ENCODE measurements at places on chromosomes 4 and X.

- DNase-seq = no peak
Observed at GRCh38 chrX:69158166-69158980, 6.9 kb downstream of the PJA1 start.

GRCh38 chr4:123555233-123555806 lies 158.7 kb downstream of the SPRY1 start:
- no peak for DNase-seq

- DNase-seq = no peak
Observed at GRCh38 chr4:69095301-69095731, 958 bp upstream of the UGT2B7 start.

DNA sequence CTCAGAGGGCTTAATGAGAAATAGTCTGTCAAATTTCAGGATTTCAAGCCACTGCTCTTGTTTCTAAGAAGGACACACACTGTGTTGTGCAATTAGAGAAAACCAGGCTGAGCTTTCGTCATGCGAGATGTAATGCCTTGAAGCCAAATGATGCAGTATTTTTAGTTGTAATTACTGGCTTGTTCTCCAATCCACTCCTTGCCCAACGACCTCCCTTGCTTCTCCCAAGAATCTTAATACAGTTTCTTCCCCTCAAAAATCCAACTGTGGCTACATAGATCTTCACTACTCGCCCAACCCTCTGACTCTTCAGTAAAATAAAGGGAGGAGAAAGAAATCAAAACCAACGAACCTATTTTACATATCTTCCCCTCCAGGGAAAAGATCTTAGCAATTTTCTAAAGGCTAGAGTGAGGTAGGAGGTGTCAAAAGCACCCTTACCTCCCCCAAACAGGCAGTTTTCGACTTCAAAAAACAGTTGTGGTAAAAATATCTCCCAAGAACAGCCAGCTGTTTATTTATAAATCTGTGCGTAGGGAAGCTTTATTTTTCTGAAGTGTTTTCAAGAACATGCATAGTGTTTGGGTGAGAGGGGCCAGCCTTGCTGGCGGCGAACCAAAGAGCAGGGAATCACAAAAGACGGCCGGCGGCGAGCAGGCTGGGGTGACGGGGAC lies 68.7 kb downstream of the MGST2 start:
- no peak for DNase-seq

GRCh38 chr4:87219632-87220093 lies 755 bp downstream of the KLHL8 start:
- peak; percentile 1 for DNase-seq

Measured in stimulated activated CD4-positive, alpha-beta T cell treated with anti-CD3 and anti-CD28 coated beads, Interleukin-1b, Interleukin-23, amount 100 ng/mL, for 1 hour (primary cell).